Activated naive CD4-positive, alpha-beta T cell (primary cell): ENCODE measurements at places on chromosomes 16 and 17.

GRCh38 chr17:82734987-82735866 is at the start of gene FN3K:
FN3K (plus strand) TSS chr17:82735615; CDS start chr17:82735637, 22 bp downstream.
- no peak for DNase-seq

DNA sequence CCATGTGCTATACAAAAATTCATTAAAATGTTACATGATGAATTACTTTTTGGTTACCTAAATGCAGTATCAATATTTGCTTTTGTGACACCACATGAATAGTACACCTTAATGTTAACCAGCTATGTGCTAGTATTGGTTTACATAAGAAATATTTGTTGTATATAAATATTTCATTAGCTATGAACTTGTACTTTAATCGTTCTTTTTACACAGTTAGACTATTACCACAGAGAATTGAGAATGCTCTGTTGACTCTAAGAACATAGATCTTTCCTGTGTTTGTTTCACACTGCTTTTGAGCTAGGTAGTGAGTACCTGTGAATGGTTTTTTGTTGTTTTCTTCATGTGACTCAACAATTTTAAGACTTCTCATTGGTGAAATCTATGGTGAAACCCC is 93.4 kb downstream of the KANSL1 start:
- DNase-seq, result no peak

GRCh38 chr16:3949946-3950342 is 69.4 kb upstream of the CREBBP start:
- no peak for DNase-seq

GRCh38 chr17:15351925-15352324 is 10.5 kb upstream of the TEKT3 start:
- no peak for DNase-seq

- DNase-seq, result no peak
These were observed 35.3 kb downstream of the SMURF2 start for GRCh38 chr17:64626827-64627226.

DNA sequence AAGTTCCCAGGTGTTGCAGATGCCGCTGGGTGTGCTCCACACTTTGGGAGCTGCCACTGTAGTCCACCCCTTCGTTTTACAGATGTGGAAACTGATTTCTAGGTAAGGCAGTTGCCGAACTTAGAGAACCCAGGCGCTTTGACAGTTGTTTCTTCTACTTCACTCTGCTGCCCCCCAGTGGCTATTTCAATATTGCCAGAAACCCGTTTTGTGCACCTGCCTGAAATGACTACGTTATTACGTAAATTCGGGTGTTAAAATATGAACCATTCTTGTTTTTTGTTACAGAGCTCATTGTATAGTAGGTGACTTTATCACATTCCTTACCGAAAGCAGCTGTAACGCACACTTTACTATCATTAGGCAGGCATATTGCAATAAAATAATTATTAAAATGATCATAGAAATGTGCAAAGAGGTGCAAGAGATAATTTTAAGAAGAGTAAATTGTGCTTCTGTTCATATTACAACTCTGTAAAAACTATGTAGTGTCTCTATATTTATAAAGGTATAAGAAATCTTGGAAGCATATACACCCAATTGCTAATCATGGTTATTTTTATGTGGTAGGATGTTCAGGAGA is 44.9 kb downstream of the OTOA start:
- peak; percentile 55 for DNase-seq

DNA sequence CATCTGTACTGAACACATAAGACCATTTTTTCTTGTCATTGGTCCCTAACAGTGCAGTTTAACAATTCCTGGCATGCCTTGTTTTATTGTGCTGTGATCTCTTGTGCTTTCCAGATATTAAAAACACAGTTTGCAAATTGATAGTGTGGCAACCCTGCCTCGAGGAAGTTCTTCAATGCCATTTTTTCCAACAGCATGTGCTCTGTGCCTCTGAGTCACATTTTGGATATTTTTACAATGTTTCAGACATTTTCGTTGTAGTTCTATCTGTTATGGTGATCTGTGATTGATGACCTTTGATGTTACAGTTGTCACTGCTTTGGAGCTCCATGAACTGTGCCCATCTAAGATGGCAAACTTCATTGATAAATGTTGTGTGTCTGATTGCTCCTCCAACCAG is 66.2 kb downstream of the GOSR1 start:
- no peak for DNase-seq

DNA sequence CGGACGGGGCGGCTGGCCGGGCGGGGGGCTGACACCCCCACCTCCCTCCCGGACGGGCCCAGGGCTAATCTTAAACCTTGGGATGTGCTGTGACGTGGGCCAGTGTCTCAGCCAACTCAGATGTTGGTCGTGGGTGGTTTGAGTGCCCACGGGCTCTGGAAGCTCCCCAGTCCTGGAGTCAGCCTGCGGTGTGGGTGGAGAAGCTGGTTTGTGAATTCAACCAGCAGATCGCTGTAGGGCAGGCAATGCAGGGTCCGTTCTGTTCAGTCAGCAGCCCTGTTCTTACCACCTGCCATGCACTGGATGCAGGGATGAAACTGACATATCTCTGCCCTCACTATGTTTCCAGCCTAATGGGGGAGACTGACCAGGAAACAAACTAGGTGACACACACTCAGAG is 8.0 kb upstream of the ZNF500 start:
- DNase-seq, result no peak

DNA sequence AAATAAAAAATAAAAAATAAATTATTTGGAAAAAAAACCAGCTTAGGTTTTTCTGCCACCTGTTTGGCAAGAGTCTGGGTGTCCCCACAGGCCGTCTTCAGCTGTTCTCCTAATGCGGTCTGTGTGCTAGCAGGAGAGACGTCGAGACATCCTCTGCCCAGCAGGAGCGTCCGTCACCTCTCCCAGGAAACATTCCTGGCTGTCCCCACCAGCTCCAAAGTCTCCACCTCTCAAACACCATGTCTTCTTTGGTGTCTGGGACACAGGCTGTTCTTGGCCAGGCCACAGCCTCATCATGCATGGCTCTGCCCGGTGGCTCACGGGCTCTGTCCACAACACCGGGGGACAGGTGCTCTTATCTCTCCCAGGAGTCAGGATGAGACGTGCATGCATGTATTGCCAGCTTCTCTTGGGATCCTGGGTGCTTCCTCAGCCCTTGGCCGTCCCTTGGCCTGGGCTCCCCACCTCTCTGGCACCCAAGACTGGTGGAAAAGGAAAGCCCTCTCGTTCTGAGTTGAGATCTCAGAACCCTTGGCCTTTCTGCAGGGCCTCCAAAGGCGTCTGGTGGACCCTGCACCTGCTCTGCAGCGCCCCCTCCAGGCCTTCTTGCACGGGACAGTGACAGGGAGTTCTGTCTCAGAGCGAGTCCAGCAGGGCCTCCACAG is 84.9 kb upstream of the CBX4 start:
- DNase-seq, result no peak

DNA sequence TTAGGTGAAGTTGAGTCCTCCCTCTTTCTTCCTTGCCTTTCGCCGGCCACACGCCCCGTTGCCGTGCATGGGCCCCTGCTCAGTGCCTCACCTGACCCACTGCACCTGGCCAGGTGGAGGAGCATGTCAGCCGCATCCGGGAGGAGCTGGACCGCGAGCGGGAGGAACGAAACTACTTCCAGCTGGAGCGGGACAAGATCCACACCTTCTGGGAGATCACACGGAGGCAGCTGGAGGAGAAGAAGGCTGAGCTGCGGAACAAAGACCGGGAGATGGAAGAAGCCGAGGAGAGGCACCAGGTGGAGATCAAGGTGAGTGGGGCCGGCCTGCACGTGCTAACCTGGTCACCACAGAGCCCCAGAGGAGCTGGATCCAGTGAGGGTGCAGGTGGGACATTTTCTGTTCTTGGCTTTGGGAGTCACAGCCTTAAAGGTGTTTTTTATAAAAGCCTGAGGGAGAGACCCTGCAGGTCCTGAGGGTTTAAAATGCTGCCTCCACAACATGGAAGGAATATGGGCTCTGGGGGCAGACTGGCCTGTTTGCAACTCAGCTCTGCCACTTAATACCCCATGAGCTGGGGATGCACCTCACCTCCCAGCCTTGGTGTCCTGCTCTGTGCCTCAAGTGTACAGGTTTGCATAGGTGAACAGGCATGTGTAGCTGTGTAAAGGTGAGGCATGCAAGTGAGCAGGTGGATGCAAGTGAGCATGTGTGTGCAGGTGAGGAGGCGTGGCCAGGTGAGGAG is 12.1 kb upstream of the DBNDD1 start:
- no peak for DNase-seq
